ENCODE measurements at places on chromosomes 6 and 20.
A peak's percentile ranks its signal among the peaks of the same experiment; 100 is the strongest.

GRCh38 chr20:21509079-21509596 is 4.7 kb downstream of the NKX2-2 start:
- DNase-seq: no peak

DNA sequence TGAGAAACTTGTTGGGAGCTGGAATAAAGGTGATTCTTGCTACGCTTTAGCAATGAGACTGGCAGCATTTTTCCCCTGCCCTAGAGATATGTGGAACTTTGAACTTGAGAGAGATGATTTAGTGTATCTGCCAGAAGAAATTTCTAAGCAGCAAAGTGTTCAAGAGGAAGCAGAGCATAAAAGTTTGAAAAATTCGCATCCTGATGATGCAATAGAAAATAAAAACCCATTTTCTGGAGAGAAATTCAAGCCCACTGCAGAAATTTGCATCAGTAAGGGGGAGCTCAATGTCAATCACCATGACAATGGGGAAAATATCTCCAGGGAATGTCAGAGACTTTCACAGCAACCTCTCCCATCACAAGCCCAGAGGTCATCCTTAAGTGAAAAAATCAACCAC is 35.3 kb downstream of the MICA start:
- no peak for DNase-seq

DNA sequence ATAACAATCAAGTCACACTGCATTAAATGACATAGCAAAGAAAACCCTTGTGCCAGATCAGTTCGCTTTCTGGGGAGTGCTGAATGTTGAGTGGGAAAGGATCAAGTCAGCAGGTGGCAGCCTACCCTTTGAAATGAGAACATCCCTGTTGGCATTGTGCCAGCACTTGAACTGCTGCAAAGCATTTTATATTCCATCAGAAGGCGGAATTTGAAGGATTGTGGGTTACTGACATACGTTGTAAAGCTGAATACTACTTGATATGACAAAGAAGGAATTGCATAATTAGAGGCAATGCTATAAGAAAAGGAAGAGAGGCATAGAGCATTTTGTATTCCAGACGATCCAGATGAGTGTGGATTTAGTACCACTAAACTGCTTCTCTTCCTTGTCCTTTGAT is 26.5 kb downstream of the BCKDHB start:
- DNase-seq: peak; percentile 5

GRCh38 chr20:7772371-7772770 is 167.9 kb downstream of the HAO1 start:
- DNase-seq: no peak

DNA sequence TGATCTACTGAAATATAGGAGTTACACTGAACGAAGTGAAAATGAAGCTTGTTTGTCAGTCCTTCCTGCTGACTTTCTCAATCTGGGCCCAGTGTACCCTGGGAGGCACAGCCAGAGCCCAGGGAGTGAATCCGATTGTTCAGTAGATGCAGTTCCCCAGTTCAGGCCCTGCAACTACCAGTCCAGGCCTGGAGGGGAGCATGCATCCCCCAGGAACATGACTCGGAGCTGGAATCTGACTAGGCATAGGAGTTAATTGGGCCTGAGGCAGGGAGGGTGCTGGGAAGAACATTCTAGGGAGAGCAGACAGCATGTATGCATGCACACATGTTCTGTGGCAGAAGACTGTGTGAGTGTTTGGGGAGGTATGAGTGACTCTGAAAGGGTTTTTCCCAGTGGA is 42.1 kb downstream of the PHACTR3 start:
- no peak for DNase-seq

GRCh38 chr6:80594461-80594860 is 488.0 kb downstream of the BCKDHB start:
- no peak for DNase-seq

- no peak for DNase-seq
Observed at GRCh38 chr6:84251891-84252539, 24.6 kb upstream of the CEP162 start.

GRCh38 chr6:101633081-101633480 is 239.6 kb downstream of the GRIK2 start:
- no peak for DNase-seq

DNA sequence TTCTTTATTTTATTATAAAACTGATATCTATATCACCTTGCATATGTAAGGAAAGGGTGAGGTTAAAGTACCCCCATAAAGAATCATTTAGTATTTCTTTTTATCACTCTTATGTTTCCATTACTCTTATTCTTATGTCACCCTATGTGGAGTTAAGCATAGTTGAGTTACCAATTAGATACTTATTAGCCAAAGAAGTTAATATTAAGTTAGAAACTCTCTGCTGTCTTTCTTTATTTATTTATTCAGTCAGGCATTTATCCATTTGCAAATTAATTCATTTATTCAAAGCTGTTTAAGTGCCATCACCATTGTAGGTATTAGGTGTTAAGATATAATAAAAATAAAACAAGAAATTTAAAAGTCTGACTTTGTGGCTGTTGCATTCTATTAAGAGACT is 1279.1 kb upstream of the CITED2 start:
- no peak for DNase-seq

DNA sequence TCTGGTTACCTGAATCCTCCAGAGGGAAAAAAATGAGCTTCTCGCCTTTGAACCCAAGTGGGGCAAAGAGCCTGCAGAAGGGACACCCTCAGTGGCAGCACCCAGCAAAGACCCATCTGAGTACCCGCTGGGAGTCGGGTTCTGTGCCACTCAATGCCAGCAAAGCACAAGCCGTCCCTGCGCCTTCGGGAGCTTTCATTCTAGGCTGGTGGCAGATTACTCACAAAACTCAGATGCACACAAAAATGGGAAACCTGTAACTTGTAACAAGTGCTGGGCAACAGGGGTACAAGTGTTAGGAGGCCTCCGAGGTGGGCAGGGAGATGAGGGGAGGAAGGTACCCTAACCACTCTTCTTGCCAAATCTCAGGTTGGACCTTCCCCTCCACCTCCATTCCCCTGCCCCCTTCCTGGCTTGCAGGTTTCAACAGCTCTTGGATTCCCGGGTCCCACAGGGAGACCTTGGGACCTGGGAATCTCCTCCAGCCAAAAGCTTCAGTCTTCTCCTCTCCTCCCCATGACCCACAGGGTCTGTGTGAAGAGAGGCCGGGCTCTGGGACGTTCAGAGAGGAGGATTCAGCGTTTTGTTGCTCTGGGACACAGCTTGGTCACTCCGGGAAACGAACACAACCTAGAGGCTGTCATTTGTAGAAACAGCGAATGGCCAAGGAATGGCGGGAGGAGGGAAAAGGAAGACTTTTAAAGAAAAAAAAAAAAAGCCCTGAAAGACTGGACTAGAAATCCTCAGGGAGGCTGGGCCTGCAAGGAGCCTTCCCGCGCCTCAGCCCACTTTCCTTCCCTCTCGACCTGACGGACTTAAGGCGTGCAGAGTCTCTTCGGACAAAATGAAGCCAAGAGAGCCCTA is 1.2 kb upstream of the PARD6B start:
- no peak for DNase-seq

DNA sequence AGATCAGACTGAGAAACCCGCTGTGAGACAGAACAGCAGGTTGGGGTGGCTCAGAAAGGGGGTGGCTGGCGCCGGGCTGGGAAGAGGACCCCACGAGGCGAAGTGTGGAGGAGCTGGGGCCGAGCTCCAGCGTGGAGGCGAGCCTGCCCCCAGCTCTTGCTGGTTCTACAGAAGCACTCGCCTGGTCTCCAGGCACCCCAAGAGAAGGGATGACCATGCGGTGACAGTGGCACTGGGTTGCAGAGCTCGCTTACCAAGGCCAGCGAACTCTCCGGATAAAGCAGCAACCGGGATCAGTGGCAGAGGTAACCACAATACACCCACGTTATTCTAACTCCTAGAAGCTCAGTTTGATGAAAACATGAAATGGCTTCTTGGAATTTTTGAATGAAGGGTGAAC is 26.5 kb downstream of the THBS2 start:
- DNase-seq: no peak

DNA sequence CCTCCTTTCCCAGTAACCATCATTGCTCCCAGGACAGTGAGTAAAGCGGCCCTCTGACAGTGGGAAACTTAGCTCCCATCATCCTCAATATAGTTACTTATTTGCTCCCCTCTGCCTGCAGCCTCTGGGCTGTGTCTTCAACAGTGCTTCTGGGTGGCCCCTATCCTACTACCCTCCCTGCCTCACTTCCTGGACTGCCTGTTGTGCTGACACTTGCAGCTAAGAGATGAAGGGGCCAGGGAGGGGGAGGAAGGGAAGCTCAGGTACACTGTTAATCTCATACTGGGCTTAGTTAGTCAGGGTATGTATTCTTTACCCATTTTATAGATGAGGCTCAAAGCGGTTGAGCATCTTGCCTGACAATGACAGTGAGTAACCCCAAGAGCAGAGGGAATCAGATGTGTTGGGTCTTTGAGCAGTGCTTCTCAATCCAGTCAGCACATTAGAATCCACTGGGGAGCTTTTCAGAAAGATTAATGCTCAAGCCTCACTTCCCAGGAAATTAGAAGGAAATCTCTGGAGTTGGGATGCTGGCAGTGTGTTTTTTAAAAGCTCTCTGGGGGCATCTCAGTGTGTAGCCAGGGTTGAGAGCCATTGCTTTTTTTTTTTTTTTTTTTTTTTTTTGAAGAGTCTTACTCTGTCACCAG is 27.1 kb upstream of the KCNK5 start:
- DNase-seq: no peak
